ENCODE measurements at places on chromosomes 4 and X. TPM values are rescaled to one million over a fixed set of nuclear protein-coding genes. Genes with fewer than 3 reads are reported as not detected.
A peak's percentile ranks its signal among the peaks of the same experiment; 100 is the strongest.

GAGE12H gene
- total RNA-seq = not detected

DNA sequence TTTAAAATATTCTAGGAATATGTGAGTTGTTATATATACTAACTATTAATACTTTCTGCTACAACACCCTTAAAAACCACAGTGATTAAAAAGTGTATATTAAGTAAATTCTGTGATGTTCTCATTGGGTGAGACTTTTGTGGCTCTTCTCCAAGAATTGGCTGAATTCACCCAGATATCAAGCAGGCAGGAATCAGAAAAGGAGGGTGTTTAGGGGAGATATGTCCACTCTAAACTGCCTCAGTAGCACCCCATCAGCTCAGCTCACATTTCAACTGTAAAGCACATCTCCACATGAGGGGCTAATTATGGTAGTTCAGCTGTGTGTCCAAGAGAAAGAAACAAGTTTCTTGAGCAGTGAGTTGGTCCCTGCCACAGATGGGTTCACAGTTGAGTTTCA lies 165.0 kb downstream of the GALNTL6 start:
- H3K27ac ChIP-seq = no peak overlapping the region
- H3K4me1 ChIP-seq = no peaks in the 10 kb centered on the region
- H3K36me3 ChIP-seq = no peaks in the 10 kb centered on the region
- H3K4me3 ChIP-seq = no peak overlapping the region
- no peaks in the 10 kb centered on the region for H3K27me3 ChIP-seq
- DNase-seq = no peak

- H3K27me3 ChIP-seq = no peaks in the 10 kb centered on the region
- H3K27ac ChIP-seq = no peak overlapping the region
- no peaks in the 10 kb centered on the region for H3K36me3 ChIP-seq
- H3K4me3 ChIP-seq = no peak overlapping the region
- no peaks in the 10 kb centered on the region for H3K4me1 ChIP-seq
Measured at GRCh38 chr4:17587094-17587822, 10.3 kb downstream of the LAP3 start.

KIAA1210 gene
- total RNA-seq = not detected

SCML1 gene
- total RNA-seq = 6.6 TPM

TMEM47 gene
- not detected for total RNA-seq

DNA sequence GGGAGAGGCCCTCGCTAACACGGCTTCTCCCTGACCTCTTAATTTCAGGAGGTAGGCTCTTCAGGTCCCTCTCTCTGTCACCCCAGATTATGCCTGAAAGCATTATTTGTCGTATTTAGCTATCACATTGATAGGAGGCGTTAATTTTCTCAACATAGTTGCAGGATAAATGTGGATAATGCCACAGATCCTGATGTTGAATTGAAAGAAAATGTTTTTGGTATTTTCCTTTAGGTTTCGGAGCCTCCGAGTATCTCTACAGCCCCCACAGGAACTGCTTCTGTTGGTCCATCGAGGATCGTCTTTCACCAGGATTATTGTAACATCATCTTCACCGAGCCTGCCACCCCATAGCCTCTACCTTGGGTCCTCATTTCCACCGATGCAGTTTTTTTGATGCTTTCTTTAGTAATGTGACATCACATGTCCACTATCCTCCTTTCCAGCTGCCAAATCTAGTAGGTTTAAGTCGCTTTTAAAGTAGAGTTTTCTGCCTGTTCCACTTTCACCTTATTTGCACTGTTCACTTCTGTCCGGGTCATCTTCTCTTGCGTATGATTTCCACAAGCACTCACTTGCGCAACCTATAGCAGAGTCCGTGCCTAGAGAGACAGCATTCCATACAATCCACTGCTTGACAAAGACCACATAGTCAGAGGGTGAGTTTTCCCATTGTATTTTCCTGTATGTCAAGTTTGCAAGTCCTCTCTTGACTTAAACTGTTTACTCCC lies 665 bp downstream of the TIGD2 start:
- no peaks in the 10 kb centered on the region for H3K27me3 ChIP-seq
- peaks cover 9% of the 10 kb centered on the region for H3K4me1 ChIP-seq
- DNase-seq = peak; percentile 37
- peak overlapping the region; percentile 59 for H3K27ac ChIP-seq

DNA sequence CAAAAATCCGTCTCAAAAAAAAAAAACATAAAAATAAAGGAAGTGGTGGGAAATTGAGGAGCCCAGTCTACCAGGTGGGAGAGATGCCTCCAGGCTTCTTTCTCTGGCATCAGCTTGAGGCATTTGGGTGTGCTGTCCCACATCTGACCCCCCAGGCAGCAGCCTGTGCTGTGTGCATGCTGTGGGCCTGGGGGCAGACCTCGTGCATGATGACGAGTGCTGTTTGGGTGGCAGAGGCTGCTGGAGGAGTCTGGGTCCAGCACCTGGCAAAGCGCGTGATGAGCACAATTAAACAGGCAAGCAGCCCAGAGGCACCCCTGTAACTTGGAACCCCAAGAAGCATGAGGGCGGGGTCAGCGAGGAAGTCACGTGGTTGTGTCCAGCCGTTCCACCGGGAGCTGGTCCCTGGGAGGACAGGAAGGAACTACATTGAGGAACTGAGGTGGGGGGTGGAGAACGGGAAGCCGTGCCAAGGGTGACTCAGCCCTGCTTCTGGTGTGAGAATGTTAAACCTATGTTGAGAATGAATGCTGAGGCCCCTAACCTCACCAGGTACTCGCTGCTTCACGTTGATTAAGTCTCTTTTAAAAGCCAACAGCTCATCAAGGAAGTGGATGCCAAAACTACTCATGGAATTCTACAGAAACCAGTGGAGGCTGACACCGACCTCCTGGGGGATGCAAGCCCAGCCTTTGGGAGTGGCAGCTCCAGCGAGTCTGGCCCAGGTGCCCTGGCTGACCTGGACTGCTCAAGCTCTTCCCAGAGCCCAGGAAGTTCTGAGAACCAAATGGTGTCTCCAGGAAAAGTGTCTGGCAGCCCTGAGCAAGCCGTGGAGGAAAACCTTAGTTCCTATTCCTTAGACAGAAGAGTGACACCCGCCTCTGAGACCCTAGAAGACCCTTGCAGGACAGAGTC lies 6.1 kb downstream of the TACC3 start:
- peaks cover 79% of the 10 kb centered on the region for H3K4me1 ChIP-seq
- peaks cover 25% of the 10 kb centered on the region for H3K36me3 ChIP-seq
- peak overlapping the region; percentile 24 for H3K4me3 ChIP-seq
- peak; percentile 94 for DNase-seq
- H3K27me3 ChIP-seq = no peaks in the 10 kb centered on the region

- no peak overlapping the region for H3K27ac ChIP-seq
- DNase-seq = no peak
- no peak overlapping the region for H3K4me3 ChIP-seq
- no peaks in the 10 kb centered on the region for H3K36me3 ChIP-seq
Measured at GRCh38 chrX:32041181-32041580, 969.3 kb upstream of the FTHL17 start.

DNA sequence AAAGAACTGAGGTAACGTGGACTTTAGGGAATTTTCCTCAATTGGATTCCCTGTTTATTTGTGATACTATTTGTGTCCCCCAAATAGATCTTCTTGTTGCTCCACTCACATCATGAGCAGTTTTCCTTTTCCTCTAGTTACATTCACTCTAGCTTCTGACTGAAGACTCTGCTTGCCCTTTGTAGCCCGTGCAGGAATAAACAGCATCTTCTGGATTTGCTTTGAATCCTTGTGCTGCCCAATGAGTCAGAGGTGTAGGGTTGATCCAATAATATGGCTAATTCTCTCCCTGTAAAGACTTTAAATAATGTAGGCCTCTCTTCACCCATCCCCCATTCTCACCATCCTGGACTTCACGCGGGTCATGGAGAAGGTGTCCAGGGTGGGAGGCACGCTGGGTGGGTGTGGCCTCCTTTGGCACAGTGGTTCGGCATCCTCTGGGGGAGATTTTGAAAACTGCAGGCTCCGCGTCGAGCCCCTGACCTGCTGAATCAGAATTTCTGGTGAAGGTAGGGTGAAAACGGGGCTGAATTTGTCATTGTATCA lies 9.0 kb downstream of the HAND2 start:
- no peaks in the 10 kb centered on the region for H3K4me1 ChIP-seq
- DNase-seq = no peak
- H3K36me3 ChIP-seq = no peaks in the 10 kb centered on the region
- H3K27ac ChIP-seq = no peak overlapping the region
- H3K4me3 ChIP-seq = no peak overlapping the region

DNA sequence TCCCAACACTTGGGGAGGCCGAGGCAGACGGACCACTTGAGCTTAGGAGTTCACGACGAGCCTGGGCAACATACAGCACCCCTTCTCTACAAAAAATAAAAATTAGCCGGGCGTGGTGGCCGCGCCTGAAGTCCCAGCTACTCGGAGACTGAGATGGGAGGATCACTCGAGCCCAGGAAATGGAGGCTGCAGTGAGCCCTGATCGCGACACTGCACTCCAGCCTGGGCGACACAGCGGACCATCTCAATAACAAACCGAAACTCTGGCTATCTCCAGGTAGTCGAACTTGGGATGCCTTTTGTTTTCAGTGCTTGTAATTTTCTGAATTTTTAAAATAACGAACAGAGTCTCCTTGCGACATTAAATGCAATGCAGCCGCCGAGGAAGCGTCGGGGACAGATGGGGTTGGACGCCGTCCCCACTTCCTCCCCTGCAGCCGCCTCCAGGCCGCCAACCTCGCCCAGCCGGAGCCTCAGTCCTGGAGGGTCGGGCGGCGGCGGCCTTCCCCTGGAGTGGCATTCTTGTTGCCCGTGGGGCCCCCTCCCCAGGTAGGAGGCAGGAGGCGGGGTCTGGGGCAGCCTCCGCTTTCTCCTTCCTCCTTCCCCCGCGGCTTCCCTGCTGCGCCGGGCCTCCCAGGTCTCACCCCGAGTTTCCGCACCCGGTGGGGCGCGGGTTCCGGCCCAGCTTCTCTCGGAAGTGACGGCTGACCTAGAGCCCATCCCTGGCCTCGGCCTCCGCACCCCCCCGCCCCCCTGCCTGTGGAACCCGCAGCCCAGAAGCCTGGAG lies 14.6 kb downstream of the HMX1 start:
- no peak overlapping the region for H3K27ac ChIP-seq
- peaks cover 50% of the 10 kb centered on the region for H3K27me3 ChIP-seq
- no peaks in the 10 kb centered on the region for H3K4me1 ChIP-seq
- no peak overlapping the region for H3K4me3 ChIP-seq
- H3K36me3 ChIP-seq = no peaks in the 10 kb centered on the region

SMR3B gene
- not detected for total RNA-seq

PCSK1N gene
- total RNA-seq = not detected

GRCh38 chr4:17941731-17942130 lies 79.8 kb downstream of the LCORL start:
- H3K27ac ChIP-seq = no peak overlapping the region
- H3K27me3 ChIP-seq = no peaks in the 10 kb centered on the region
- 0 out of 2 replicates have a peak, but pooled peaks cover 7% of the 10 kb centered on the region for H3K4me1 ChIP-seq
- H3K36me3 ChIP-seq = no peaks in the 10 kb centered on the region
- no peak for DNase-seq
- no peak overlapping the region for H3K4me3 ChIP-seq

DNA sequence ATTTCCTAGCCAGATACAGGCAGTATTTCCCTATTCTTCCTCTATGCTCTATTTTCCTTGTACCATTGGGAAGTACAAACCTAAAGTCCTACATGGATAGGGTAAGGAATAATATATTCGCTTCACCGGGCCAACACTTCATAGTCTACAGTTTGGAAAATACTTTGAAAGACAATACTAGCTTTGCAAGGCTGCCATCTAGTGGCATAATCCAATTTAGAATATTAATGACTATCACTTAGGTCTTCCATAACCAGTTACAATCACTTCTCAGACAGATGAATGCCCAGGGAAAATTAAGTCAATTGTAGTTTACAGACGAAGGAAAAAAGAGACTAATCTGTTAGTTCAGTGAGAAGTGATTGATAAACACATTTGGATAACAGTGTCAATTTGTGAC lies 141.0 kb upstream of the FAM47C start:
- no peaks in the 10 kb centered on the region for H3K27me3 ChIP-seq
- H3K36me3 ChIP-seq = no peaks in the 10 kb centered on the region
- DNase-seq = no peak
- H3K4me3 ChIP-seq = no peak overlapping the region

DNA sequence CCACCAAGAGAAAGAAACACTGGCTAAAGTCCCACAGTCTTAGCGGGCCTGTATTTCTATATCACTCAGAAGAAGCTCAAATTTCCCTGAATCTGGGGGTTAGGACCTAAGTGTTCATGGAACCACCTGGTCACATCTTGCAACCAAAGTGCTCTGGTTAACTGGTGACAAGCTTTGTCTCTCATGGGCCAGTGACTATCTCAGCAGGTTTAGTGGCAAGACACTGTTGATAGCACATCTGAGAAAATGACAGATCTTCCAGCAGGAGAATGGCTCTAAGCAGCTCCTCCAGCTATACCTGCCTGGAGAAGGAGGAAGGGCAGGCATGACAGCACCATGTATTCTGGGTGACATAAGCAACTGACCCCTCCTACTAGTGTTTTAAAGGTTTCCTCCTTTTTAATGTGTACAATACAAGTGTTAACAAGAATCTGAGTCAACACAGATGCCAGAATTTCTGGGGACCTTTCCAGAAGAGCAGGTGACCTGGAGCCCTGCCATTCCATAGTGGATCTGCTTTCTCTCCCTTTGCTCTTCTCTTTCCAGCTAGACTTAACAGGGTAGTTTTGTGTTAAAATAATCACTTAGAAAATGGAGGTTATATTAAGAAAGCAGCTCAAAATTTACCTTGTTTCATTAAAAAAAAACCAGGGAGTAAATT lies 17.3 kb upstream of the QRFPR start:
- no peaks in the 10 kb centered on the region for H3K4me1 ChIP-seq
- no peak overlapping the region for H3K27ac ChIP-seq
- H3K36me3 ChIP-seq = no peaks in the 10 kb centered on the region
- no peak overlapping the region for H3K4me3 ChIP-seq

ADH1C gene
- total RNA-seq = 0.63 TPM

DNA sequence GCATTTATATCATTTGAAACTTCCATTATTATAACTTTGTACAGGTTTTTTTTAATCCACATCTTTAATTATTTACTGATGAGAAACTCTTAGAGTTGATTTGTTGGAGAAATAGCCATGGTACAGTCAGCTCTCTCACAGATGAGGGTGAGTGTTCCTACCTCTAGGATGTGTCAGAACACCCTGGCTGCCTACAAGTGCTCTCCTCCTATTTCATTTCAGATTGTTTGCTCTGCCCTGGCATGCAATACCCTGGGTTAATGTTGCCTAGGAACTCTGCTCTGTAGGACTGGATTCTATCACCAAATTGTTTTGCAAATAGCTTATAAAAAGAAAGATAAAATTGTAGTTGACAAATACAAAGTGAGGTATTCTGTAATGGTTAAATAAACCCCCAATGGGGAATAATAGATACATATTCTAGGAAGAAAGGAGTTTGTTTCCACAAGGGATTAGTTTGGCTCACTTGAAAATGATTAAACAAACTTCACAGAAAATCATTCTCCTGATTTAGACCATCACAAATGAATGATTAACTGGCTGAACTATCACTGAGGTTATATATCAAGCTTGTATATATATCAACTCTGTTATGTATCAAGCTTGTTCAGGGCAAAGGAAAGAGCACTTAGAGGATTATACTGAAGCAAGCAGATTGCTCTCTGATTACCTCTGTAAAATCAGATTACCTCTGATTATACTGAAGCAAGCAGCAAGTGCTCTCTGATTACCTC lies 150.0 kb downstream of the PDE5A start:
- H3K36me3 ChIP-seq = peaks cover 5% of the 10 kb centered on the region
- no peak for DNase-seq
- no peak overlapping the region for H3K4me3 ChIP-seq
- H3K27ac ChIP-seq = no peak overlapping the region
- no peaks in the 10 kb centered on the region for H3K27me3 ChIP-seq

GNRHR gene
- not detected for total RNA-seq

Measured in PC-9 (cell line).